ENCODE measurements at places on chromosomes 12 and 14. TPM values are rescaled to one million over a fixed set of nuclear protein-coding genes. Genes with fewer than 3 reads are reported as not detected.
A peak's percentile ranks its signal among the peaks of the same experiment; 100 is the strongest.

The SRGAP1 gene
- 9.7 TPM for total RNA-seq

The MMP14 gene
- total RNA-seq = 91.3 TPM

The MGAT4C gene
- total RNA-seq = 10.3 TPM

The KRT1 gene
- total RNA-seq = not detected

The LMO3 gene
- 36.2 TPM for total RNA-seq

The ATL1 gene
- total RNA-seq = 11.4 TPM

The GLT1D1 gene
- not detected for total RNA-seq

The ADCK1 gene
- 8.3 TPM for total RNA-seq

The CLEC7A gene
- 0.28 TPM for total RNA-seq

The RFX4 gene
- not detected for total RNA-seq

The SMCO3 gene
- not detected for total RNA-seq

DNA sequence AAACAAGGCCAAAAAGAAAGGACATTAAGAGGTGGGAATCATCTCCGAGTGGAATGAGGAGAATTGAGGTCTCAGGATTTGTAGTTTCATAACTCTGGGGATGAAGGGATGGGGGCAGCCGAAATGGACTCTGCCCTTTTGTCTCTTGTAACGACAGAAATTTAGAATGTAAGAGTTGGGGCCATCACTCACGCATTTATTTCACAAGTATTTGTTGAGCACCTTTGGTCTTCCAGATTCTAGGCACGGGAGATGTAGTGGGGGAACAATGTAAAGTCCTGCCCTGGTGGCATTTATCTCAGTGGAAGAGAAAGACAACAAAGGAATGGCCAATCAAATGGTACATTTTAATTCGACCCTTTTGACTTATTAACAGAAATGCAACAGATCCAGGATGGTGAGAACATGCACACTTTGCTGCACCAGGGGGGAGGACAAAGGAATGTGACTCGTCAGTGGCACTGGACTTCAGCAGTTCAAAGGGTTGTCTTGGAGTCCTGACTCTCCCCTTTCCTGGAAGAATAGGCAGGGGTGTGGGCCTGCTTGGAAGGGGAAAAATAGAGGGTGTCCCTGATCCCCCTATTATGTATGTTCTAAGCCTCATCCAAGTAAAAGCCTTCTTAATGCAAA is 102.0 kb downstream of the TMEM30B start:
- H3K4me1 ChIP-seq = peaks cover 46% of the 10 kb centered on the region

- H3K4me3 ChIP-seq = no peak overlapping the region
- H3K27ac ChIP-seq = no peak overlapping the region
- no peak for DNase-seq
- H3K27me3 ChIP-seq = no peaks in the 10 kb centered on the region
Measured at GRCh38 chr14:100605230-100605629, 18.0 kb upstream of the BEGAIN start.

DNA sequence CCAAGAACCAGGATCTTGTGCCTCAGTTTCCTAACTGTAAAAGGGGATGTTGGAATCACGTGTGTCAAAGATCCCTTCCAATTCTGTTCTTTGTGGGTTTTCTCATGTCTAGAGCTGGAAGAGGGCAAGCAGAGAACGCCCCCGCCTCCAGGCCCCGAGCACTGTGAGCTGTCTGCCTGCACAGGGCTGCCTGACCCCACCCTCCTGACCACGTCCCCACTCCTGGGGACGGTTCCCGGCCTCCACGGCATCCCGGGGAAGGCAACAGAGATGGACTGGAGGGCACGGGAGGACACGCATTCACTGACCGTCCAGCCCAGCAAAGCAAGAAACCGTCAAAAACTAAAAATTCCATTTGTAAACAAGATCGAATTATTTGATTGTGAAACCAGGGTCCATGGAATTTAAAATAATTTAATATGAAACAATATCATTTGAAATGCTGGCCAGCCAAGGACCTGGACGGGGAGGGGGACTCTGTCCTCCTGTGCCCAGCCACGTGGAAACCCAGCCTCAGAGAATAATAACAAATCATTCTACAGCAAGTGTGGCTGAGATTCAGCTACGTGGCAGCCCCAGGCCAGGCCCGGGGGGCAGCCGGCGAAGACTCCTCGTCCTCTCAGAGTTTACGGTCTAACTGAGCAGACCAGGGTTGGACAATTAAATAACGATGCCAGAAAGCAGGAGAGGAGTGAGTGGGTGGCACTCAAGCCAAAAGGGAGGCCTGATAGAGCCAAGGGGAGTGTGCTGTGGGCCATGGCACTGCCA is 87.3 kb upstream of the DIO3 start:
- DNase-seq = no peak
- H3K27ac ChIP-seq = no peak overlapping the region
- H3K27me3 ChIP-seq = no peaks in the 10 kb centered on the region
- no peaks in the 10 kb centered on the region for H3K4me1 ChIP-seq
- no peak overlapping the region for H3K4me3 ChIP-seq
- no peaks in the 10 kb centered on the region for H3K36me3 ChIP-seq

DNA sequence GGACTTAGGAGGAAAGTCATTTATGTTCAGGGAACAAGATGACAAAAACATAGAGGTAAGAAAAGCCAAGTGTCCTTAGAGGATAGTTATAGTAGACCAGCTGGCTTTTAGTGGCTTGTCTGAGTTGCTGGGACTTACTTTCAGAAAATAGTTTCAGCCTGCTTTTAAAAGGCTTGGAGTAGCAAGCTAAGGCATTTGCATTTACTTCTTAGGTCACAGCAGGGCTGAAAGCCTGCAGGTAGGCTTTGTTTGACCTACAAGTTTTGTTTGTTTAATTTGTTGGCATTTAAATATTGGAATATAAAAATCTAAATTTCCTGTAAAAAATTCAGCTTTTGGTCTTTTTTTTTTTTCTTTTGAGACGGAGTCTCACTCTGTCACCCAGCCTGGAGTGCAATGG is 5.1 kb downstream of the ACSS3 start:
- H3K4me1 ChIP-seq = peaks cover 31% of the 10 kb centered on the region
- no peak for DNase-seq
- no peaks in the 10 kb centered on the region for H3K27me3 ChIP-seq
- no peak overlapping the region for H3K27ac ChIP-seq

GRCh38 chr14:69537900-69538299 is 36.8 kb downstream of the CCDC177 start:
- no peak overlapping the region for H3K27ac ChIP-seq
- no peaks in the 10 kb centered on the region for H3K4me1 ChIP-seq
- peaks cover 5% of the 10 kb centered on the region for H3K27me3 ChIP-seq
- DNase-seq = no peak
- no peak overlapping the region for H3K4me3 ChIP-seq

- H3K36me3 ChIP-seq = no peaks in the 10 kb centered on the region
- no peaks in the 10 kb centered on the region for H3K27me3 ChIP-seq
- H3K4me1 ChIP-seq = no peaks in the 10 kb centered on the region
- no peak overlapping the region for H3K27ac ChIP-seq
Measured at GRCh38 chr14:26963711-26964110, 365.9 kb upstream of the NOVA1 start.

- H3K36me3 ChIP-seq = no peaks in the 10 kb centered on the region
- H3K27me3 ChIP-seq = no peaks in the 10 kb centered on the region
- no peak for DNase-seq
- no peak overlapping the region for H3K27ac ChIP-seq
Measured at GRCh38 chr12:10243818-10244520, 31.3 kb downstream of the GABARAPL1 start.

DNA sequence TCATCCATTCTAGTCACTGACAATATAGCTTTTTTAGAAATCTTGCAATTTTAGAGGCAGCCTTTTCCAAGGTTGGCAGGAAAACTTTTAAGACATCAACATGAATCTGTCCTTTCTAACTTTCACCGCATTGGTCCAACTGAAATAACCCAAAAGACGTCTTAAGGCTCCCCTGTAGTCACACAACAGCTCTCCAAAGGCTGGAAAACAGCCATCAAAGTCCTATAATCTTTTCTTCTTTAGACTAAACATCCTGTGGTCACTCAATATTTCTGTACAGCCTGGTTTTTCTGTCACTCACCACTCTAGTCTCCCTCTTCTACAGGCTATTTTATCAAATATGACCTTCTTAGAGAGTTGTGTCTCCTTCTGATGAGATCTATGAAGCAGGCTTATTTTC is 4.5 kb upstream of the PTPRB start:
- peaks cover 16% of the 10 kb centered on the region for H3K4me1 ChIP-seq
- H3K4me3 ChIP-seq = no peak overlapping the region
- DNase-seq = no peak
- H3K27ac ChIP-seq = no peak overlapping the region

GRCh38 chr14:22532345-22533056 is 56.5 kb downstream of the DAD1 start:
- no peak for DNase-seq
- H3K27ac ChIP-seq = peak overlapping the region; percentile 5
- H3K4me1 ChIP-seq = peaks cover 24% of the 10 kb centered on the region
- H3K27me3 ChIP-seq = no peaks in the 10 kb centered on the region
- no peak overlapping the region for H3K4me3 ChIP-seq
- H3K36me3 ChIP-seq = no peaks in the 10 kb centered on the region

GRCh38 chr14:59126714-59127436 is 61.6 kb upstream of the DAAM1 start:
- H3K27ac ChIP-seq = no peak overlapping the region
- peaks cover 6% of the 10 kb centered on the region for H3K27me3 ChIP-seq
- no peaks in the 10 kb centered on the region for H3K36me3 ChIP-seq
- H3K4me3 ChIP-seq = no peak overlapping the region
- H3K4me1 ChIP-seq = no peaks in the 10 kb centered on the region

GRCh38 chr12:44428825-44429224 is 447.3 kb downstream of the NELL2 start:
- H3K4me1 ChIP-seq = no peaks in the 10 kb centered on the region
- H3K27ac ChIP-seq = no peak overlapping the region
- H3K36me3 ChIP-seq = no peaks in the 10 kb centered on the region
- no peaks in the 10 kb centered on the region for H3K27me3 ChIP-seq
- DNase-seq = peak; percentile 4
- no peak overlapping the region for H3K4me3 ChIP-seq

DNA sequence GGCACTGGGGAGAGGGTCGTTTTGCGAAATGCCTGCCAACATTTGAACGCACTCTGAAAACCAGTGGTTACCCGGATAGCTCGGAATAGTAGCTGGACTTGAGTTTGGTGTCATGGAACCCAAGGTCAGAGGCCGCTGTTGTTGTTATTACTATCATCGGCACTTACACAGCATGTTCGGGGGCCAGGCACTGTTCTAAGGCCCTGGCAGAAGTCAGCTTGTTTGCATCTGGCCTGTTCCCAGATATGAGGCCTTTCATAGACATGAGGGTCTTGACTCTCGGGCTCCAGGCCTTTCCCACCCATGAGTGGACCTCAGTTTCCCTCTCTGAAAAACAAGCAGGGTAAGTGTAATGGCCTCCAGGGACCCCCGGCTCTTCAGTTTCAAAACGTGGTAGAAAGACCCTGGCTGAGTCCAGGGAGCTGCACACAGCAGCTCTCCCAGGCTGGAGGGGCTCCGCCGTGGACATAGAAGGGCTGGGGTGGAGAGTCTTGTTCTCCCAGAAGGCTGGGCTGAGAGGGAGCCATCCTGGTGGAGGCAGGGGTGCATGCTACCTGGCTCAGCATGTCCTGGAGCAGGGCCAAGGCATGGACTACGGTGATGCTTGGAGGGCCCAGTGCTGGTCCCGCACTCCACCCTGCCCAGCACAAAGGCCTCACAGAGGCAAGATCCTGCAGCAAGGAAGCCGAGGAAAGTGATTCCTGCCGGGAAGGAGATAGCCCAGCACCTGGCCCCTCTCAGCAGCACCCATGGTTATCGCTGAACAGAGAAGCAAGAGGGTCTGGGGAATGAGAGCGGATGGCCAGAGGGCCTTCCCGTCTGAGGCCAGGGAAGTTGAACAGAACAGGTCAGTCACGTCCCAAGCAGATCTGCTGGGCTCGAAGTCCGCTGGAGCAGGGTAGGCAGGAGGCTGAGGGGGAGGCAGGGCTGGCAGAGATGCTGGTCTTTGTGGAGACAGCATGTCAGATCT is 63.5 kb upstream of the C14orf180 start:
- H3K4me1 ChIP-seq = no peaks in the 10 kb centered on the region
- H3K4me3 ChIP-seq = no peak overlapping the region

- no peaks in the 10 kb centered on the region for H3K4me1 ChIP-seq
- H3K4me3 ChIP-seq = no peak overlapping the region
- no peak for DNase-seq
- no peaks in the 10 kb centered on the region for H3K27me3 ChIP-seq
- no peak overlapping the region for H3K27ac ChIP-seq
Measured at GRCh38 chr12:123591702-123592481, 7.5 kb downstream of the TMED2 start.

- H3K4me3 ChIP-seq = no peak overlapping the region
- no peaks in the 10 kb centered on the region for H3K4me1 ChIP-seq
- H3K27ac ChIP-seq = no peak overlapping the region
- no peaks in the 10 kb centered on the region for H3K27me3 ChIP-seq
- H3K36me3 ChIP-seq = no peaks in the 10 kb centered on the region
Measured at GRCh38 chr12:7142056-7142644, 12.0 kb downstream of the CLSTN3 start.

GRCh38 chr12:24840046-24840800 is 108.7 kb downstream of the BCAT1 start:
- H3K27me3 ChIP-seq = no peaks in the 10 kb centered on the region
- peaks cover 23% of the 10 kb centered on the region for H3K36me3 ChIP-seq
- H3K4me1 ChIP-seq = peaks cover 6% of the 10 kb centered on the region
- H3K4me3 ChIP-seq = no peak overlapping the region
- DNase-seq = no peak
- H3K27ac ChIP-seq = no peak overlapping the region

DNA sequence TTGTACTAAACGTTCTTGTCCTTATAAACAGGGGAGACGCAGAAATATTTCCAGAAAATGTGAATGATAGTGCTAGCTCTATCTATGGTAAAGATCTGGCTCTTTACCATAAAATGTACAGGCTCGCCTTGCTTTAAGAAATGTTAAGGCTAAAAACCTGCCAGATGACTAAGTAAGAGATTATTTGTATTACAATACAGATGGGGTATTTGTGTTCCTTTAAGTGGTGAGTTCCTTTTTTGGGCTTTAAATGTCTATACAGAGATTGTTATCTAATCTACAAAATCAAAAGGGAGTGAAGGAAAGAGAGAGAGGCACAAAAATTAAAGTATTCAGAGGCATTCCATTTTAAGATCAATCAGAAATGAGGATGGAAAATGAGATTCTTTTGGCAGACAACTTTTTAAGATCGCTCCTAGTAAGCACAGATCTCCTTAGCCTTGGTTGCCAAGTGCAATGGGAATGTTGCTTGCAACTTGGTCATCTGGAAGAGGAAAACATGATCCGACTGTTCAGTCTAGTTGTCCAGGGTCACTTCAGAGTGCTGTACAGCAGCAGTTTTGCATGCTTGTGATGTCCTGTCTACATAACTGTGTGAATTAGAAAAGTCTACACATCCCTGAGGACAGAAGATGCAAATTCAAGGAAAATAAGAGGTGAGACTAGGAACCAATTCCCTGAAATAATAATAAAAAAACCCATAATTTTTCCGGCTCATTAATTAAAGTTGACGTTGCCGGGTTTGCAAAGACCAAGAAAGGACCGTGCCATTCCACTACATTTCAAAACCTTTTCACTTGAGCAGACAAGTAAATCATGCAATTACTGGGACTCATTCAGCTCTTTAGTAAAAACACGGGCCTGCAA is 380.8 kb downstream of the EGLN3 start:
- H3K27ac ChIP-seq = no peak overlapping the region
- H3K27me3 ChIP-seq = no peaks in the 10 kb centered on the region
- no peaks in the 10 kb centered on the region for H3K36me3 ChIP-seq
- peaks cover 53% of the 10 kb centered on the region for H3K4me1 ChIP-seq
- no peak overlapping the region for H3K4me3 ChIP-seq
